Natural killer cell treated with Interleukin-12 subunit alpha and Interleukin-12 subunit beta and Interleukin-15 and Interleukin-18, amount 100 ng/mL, for 72 hours (primary cell): ENCODE measurements at places on chromosomes 5 and 9. TPM values are rescaled to one million over a fixed set of nuclear protein-coding genes. Genes with fewer than 3 reads are reported as not detected.

GRCh38 chr5:72478684-72479083, 28.5 kb downstream of the ZNF366 start:
- no peak for DNase-seq

DNA sequence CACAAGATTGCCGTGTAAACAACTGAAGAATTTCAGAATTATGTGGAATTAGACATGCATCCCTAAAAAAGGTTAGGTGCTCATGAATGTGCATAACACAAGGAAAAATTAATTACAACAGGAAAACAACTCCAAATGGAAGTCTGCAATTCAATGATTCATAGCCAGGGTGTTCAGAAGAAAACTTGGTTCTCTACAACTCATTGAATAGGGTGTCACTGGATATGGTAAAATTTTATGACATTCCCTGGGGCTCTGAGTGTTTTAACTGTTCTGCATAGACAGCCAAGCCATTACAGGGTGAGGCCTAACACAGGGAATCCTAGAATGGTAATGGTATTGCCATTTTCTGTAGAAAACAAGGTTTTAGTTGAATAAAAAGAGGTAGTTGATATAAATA, 24.4 kb upstream of the ZSWIM6 start:
- no peak for DNase-seq

GRCh38 chr9:15944341-15944740, 391.5 kb downstream of the CCDC171 start:
- no peak for DNase-seq

Gene SEMA5A
- total RNA-seq = not detected

Gene ZNF474
- not detected for total RNA-seq
